Sigmoid colon (tissue), 7 donors: ENCODE measurements at places on chromosomes 5 and 9. TPM values are rescaled to one million over a fixed set of nuclear protein-coding genes. Genes with fewer than 3 reads are reported as not detected.

The LEAP2 gene
- total RNA-seq = 0.36 TPM

The EGFL7 gene
- 43.4 TPM for total RNA-seq

The EDIL3 gene
- 43.4 TPM for total RNA-seq

DNA sequence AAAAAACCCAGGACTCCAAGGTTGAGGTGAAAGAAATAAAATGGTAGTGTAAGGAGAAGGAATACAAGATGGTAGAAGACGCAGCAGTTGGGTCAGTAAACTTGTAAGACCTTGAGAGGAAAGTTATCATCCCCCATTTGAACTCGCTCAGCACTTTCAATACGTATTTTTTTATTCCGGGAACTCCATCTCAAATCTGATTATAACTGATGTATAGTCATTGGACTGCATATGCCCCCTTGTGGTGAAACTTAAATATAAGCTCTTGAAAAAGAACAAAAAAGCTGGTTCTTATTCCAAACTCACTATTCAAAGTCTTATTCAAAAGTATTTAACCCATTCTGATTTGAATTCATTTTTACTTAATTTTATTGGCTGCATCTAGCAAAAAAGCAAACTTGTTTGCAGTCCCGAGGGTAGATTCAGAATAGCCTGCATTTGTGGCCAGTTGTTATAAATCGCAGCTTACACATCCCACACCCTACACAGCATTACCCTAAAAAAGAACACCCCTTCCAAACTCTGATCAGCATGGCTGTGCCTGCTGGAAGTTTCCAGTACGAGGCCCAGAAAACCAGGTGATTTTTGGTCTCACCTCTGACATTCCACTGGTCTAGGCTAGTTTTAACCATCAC is 118.0 kb downstream of the ESM1 start:
- DNase-seq = no peak

DNA sequence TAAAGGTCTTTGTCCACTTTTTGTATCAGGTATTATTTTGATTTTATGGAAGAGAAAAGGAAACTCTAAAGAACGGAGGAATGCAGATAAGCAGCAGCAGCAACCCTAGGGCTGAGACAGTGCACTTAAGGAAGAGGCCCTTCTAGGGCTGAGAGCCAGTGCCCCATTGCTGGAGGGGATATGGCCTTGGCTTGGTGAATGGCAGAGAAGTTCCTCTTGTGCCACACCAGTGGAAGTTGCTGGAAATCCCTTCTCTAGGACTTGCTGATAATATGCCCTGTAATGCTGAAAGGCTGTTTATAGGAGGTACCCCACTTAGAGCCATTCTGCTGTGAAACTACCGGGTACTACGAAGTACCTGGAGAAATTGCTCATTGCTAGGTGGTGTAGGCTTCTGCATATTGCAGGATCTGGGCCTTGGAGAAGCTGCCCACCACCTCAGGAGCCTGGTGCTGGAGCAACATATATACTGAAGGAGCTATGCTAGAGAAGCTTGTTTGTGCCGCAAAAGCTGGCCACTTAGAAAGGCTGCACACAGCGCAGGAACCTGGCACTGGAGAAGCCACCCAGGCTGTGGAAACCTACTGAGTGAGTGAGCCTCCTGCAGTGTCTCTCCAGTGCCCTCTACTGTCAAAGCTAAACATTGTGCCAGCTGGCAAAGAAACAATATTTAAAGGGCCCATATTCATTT is 9.6 kb upstream of the UBTD2 start:
- DNase-seq = peak; percentile 88

GRCh38 chr5:127870914-127871313 is 167.7 kb downstream of the CCDC192 start:
- DNase-seq = peak; percentile 88

- peak; percentile 62 for DNase-seq
Measured at GRCh38 chr9:127970401-127971313, 10.1 kb downstream of the EEIG1 start.
